Foreskin keratinocyte (primary cell): ENCODE measurements at places on chromosomes 2 and 18. TPM values are rescaled to one million over a fixed set of nuclear protein-coding genes. Genes with fewer than 3 reads are reported as not detected.

DQX1 gene
- total RNA-seq: 2.5 and 4.2 TPM in 2 replicates

CRYGD gene
- total RNA-seq: not detected in 2 replicates

ONECUT2 gene
- total RNA-seq: under 0.01 and 0.14 TPM in 2 replicates

ZNF532 gene
- 46.6 and 59.7 TPM in 2 replicates for total RNA-seq

CCDC121 gene
- 0.81 and 1.0 TPM in 2 replicates for total RNA-seq

LIMS4 gene
- total RNA-seq: 1.0 and 1.6 TPM in 2 replicates

RAX gene
- total RNA-seq: not detected in 2 replicates

MFSD2B gene
- 0.04 TPM in 1 of 2 replicates, not detected in the other for total RNA-seq

CRYBA2 gene
- not detected in 2 replicates for total RNA-seq

ST6GAL2 gene
- 0.03 and 0.04 TPM in 2 replicates for total RNA-seq

NYAP2 gene
- total RNA-seq: not detected in 2 replicates

DNA sequence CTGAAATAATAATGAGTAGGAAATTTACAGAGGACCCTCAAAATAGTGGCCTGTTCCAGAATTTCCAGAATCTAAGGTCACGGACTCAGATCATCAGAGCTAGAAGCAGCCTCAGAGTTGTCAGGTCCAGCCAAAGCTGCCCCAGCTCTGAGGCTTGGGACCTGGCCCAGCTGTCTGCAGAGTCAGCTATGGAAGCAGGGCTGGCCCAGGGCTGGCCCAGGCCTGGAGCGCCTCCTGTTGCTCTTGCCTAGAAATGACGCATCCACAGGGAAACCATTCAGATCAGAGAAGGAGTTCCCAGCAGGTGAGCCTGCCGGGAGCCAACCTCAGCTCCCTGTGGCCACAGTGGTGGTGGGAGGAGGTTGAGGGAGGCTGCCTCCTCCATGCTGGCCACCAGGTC, 106.7 kb upstream of the ARL4C start:
- DNase-seq: no peak

GRCh38 chr2:60353406-60353800, 200.1 kb downstream of the BCL11A start:
- no peak for DNase-seq

DNA sequence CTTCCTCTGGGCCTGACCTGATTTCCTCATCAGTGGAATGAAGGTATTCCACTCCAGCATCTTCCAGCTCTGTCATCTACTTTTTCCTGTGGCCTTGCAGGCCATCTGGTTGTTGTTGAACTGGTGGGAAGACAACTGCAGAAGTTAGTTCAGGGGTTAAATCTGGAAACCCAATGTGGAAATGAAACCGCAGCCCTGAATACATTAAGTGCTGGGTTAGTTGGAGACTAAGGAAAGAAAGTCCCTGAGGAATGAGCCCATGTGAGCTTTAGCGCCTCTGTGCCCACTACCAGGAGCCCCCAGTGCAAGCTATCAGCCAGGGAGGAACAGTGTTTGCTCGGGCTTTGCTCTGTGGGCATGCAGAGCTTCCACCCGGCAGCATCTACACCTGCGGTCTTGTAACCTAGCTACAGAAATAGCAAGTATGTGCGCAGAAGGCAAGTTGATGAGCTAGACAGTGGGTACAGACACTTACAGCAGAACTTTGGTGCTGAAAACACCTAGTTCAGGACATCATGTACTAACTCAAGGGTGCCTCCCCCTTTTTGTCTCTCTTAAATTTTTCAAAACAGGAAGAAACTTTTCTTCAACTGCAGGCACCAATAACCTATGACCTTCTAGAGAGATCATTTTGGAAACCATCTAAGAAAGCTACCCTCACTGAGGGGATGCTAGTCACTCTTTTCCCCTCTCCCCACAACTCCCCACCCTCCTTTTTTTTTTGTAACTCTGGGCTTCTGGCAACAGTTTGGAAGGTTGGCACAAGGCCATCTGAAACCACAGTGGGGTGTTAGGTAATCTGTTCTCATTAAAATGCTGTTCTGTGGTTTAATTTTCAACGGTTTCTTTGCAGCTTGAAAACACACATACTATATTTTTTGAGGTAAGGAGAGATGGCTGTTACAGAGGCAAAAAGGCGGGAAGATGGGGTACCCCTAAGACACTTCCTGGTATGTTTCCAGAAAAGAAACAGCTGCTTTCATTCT, 18.3 kb upstream of the CXCR4 start:
- DNase-seq: no peak

GRCh38 chr2:218036371-218036770, 32.7 kb upstream of the RUFY4 start:
- DNase-seq: no peak

DNA sequence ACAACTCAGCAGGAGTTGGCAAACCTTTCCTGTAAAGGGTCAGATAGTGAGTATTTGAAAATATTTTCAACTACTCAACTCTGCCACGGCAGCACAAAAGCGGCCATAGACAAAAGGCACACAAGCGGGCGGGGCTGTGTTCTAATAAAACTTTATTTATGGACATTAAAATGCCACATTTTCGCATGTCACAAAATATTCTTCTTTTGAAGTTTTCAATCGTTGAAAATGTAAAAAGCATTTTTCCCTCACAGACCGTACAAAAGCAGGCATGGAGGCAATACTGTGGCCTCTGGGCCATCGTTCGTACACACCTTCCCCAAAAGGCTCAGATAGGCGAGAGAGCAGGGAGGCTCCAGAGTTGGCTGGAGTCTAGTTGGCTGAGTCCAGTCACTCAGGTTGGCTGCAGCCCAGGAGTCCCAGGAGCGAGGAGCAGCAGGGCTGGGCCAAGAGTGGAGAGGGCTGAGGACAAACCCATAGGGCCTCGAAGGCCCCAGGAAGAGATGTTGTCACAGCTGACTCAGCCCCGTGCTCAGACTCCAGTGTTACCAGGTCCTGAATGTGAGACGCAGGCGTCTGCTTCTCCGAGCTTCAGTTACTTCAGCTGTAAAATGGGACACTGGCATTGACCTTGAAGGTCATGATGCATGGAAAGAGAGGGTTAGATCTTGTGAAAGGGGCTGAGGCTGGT, 42.5 kb downstream of the SDC1 start:
- peak; percentile 72 for DNase-seq

DNA sequence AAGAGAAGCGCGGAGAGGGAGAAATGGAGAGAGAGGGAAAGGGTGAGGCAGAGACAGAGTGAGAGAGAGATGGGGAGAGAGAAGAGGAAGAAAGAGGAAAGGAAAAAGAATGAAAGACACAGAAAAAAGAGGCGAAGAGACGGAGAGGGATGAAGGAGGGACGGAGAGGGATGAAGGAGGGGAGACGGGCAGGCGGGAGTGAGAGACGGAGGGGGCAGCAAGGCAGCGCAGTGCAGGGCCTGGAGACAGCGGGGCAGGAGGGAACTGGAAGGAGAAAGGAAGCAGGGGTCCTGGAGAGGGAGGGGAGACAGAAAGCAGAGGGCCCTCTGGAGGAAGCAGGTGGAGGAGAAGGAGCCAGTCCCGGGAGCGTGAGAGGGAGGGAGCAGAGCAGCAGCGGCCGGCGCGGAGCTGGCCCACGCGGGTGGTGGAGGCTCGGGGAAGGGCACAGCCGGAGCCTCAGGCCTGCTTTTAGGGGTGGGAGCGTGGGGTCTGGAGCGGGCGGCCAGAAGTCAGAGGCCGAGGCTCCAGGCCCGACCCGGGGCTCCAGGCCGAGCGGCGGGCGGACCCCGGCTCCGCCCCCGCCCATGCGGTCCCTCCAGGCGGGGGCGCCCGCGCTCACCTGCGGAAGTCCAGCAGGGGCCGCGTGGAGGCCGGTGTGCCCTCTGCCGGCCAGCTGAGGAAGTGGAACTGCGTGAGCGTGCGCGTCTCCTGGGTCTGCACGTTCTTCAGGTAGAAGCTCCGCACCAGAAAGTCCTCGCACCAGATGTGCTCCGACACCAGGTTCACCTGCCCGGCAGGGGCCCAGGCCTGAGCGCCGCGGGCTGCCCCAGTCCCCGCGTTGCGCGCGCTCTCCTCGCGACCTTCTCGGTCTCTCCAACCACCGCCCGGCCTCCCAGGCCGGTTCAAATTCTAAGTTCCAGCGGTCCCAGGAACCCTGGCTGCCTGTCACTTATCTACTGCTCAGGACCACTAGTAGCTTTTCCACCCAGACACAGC, 14.5 kb downstream of the PTPRN start:
- peak; percentile 64 for DNase-seq

- DNase-seq: no peak
These were observed 225.7 kb downstream of the XIRP2 start for GRCh38 chr2:167114018-167114417.

GRCh38 chr2:236157815-236158498, 10.2 kb downstream of the GBX2 start:
- no peak for DNase-seq

- DNase-seq: no peak
These were observed 707.8 kb upstream of the SALL3 start for GRCh38 chr18:78271790-78272189.

GRCh38 chr18:29226213-29226612, 1049.3 kb upstream of the CDH2 start:
- DNase-seq: peak; percentile 14

GRCh38 chr2:60067006-60067405, 486.4 kb downstream of the BCL11A start:
- DNase-seq: no peak

GRCh38 chr18:62107881-62108280, 79.0 kb downstream of the PIGN start:
- DNase-seq: no peak

GRCh38 chr2:27025281-27025800, 7.4 kb upstream of the TMEM214 start:
- DNase-seq: no peak

GRCh38 chr2:181234487-181234891, 222.7 kb upstream of the ITGA4 start:
- DNase-seq: no peak

GRCh38 chr2:235858881-235859280, 309.3 kb downstream of the GBX2 start:
- no peak for DNase-seq

- no peak for DNase-seq
These were observed 18.8 kb downstream of the TGOLN2 start for GRCh38 chr2:85308896-85309555.

DNA sequence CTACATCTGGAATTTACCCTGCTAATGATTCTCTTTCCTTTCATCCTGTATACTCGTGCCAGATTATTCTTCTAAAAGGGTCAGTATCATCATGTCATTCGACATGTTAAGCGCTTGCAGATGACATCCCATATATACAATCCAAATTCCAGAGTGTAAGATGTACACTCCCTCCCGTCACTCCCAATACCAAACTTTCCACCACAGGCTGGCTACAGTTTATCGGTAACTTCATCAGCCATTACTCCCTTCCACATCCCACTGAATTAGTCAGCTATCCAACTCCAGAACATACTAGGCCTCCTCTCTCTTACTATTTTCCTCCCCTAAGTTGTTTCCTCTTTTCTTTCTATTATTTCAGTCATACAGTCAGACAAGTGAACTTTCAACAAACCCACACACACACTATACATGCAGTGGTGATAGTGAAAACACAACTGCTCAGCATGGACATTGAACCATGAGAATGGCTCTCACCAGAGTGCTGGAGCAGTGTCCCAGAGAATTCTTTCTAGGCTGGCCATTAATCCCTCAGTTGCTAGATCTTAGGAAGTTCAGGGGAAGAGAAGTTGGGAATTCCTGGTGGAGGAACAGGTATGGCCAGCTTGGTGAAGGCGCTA, 10.6 kb upstream of the NMI start:
- no peak for DNase-seq

- peak; percentile 18 for DNase-seq
These were observed 89.3 kb downstream of the PDE11A start for GRCh38 chr2:177983183-177983788.

DNA sequence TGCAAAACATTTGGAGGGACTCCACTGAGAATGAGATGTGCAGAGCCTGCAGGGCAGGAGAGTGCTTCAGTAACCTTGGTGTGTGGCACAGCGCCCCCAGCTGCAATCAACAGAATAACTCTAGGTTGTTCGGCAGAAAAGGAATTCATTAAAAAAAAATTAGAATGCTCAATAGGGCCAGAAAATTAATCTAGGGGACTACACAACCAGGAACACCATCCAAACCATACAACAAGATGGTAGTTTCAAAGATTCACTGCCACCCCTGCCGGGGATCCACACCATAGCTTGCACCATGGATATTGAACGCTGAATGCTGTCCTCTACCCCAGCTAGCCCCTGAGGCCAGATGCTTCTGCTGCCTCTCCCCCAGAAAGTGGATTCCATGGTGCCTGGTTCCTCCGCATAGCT, 50.1 kb downstream of the THUMPD2 start:
- DNase-seq: peak; percentile 17

DNA sequence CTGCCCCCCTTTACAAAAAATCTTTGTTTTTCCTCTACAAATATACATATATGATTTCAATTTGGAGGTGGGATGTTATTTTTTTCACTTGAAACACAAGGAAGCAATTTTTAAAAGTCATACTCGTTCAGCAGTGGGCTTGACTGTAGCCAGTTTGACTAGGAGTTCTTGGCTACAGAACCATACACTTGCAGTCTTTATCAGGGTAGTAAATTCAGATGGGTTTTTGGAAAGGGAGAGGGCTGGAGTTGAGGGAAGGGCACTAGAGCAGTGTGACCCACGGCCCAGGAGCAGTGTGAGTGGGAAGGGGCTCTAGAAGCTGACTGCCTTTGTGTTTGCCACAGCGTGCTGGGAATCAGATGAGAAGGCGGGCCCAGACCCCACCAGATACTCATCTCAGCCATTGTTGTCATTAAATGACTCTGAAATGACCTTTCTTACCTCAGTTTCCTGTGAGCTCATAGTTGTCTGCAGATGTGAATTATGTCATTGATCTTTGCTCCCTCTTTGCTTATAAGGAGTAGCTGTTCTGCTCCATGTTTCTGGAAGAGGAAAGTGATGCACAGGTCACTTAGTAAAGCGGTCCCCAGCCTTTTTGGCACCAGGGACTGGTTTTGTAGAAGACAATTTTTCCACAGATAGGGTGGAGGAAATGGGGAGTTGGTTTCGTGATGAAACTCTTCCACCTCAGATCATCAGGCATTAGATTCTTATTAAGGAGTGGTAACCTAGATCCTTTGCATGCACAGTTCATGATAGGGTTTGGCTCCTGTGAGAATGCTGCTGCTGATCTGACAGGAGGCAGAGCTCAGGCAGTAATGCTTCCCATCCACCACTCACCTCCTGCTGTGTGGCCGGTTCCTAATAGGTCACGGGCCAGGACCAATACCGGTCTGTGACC, 116.8 kb downstream of the SPTBN1 start:
- DNase-seq: peak; percentile 78

- DNase-seq: no peak
These were observed 1.4 kb downstream of the ATG4B start for GRCh38 chr2:241638940-241639339.

DNA sequence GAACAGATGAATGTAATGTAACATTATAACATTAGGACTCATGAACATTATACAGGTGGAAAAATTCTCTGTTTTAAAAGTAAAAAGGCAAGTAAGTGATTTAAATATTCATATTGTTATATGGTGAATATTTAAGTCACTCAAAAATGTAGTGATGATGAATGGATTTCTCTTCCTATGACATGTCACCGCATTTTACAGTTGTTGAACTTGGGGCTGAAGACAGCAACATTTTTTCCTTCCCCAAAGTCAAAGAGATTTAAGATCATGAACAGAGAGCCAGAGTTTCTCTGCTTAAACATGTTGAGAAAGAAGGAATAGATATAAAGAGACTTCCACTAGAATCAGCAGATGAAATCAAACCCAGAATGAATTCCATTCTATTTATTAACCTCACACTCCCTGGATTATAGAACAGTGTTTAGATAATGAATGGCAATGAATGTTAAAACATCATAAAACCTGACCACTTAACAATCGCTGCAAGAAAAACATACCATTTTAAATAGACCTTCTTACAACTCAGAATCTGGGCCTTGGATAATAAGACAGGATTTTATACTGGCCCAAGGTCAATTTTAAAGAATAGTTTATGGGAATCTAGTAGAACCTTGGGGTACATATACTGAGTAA, 163.6 kb upstream of the SIX2 start:
- DNase-seq: peak; percentile 11

GRCh38 chr2:201441409-201441808, 9.8 kb downstream of the TRAK2 start:
- DNase-seq: no peak
